ENCODE measurements at places on chromosomes 16 and 17.

DNA sequence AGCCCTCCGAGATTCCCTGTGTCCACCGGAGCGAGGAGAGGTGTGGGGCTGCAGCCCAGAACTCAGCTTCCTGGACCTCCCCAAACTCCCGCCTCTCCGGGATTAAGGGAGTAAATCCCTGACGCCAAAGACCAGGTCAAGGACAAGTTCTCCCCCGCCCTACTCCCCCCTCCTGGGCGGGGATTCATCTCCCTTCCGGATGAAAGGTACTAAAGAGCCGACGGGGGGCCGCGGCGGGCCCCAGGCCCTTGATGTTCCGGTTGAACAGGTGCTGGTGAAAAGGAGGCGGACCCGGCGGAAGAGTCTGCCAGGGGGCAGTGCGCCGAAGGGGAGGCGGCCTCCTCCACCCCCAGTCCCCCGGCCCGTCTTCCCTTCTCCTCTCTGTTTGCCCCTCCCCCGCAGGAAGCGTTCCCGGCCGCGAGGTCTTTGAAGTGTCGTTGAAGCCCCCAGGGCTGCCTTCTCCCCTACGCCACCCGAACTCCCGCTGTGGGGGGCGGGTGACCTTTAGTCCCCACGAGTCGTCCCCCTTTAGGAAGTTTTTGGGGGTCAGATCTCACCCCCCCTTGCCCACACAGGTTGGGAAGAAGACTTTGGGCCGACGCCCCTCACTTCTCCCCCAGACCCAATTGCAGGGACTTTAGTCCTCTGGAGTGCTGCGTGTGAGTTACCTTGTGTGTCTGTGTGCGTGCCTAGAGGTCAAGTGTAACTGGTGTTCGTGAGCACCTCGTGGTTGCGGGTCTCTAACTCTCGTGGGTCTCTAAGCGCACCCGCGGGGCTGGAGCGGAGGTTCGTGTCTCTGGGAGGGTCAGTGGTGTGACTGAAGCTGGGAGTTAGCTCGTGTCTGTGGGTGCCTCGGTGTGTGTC, 1.1 kb upstream of the MLLT6 start:
- peak; percentile 93 for DNase-seq

- DNase-seq = peak; percentile 42
Observed at GRCh38 chr16:49856672-49857330, 889 bp upstream of the ZNF423 start.

GRCh38 chr16:81310045-81310644, 4.6 kb upstream of the GAN start:
- no peak for DNase-seq

DNA sequence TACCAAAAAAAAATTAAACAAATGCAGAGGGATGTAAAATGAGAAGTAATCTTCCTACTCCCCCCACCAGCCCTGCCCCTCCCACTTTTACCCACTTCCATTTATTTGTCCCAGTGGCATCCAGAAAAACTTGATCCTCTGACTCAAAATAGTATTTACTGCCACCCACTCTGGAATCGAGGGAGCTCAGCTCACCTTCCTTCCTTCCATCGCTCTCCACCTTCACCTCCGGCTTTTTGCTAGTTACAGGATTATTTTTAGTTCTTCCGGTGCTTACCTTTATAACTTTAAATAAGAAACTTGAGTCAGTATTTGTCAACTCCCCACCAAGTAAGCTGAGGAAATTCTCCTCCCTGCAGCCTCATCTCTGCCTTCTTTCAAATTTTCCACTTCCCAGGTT, 94.9 kb downstream of the AMFR start:
- DNase-seq = no peak

- DNase-seq = no peak
Observed at GRCh38 chr16:6068063-6068462, 970.5 kb upstream of the EEF2KMT start.

All from stimulated activated CD4-positive, alpha-beta T cell treated with anti-CD3 and anti-CD28 coated beads, Interleukin-2, amount 100 ng/mL, for 24 hours (primary cell).